Spinal cord (tissue), 10 donors: ENCODE measurements at places on chromosomes 2 and 18. TPM values are rescaled to one million over a fixed set of nuclear protein-coding genes. Genes with fewer than 3 reads are reported as not detected.
A peak's percentile ranks its signal among the peaks of the same experiment; 100 is the strongest.

The FOXD4L1 gene
- total RNA-seq: 0.17 TPM

The OXER1 gene
- 1.1 TPM for total RNA-seq

DNA sequence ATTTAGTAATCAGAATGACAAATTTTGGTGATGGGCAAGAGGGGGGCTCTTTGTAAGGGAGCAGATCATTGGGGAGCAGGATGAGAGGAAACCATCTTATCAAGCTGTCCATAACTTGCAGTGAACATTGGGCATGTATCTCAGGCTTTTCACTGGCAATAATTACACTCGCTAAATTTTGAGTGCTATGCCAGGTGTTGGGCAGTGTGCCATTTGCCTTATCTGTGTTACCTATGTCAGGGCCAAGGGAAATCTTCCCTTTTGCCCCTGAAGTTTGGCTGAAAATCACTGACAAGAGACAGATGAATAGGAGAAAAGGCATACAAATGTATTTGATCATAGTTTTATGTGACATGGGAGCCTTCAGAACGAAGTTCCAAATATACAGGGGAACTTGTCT, 39.0 kb downstream of the NOSTRIN start:
- no peaks in the 10 kb centered on the region for H3K27me3 ChIP-seq
- no peaks in the 10 kb centered on the region for H3K36me3 ChIP-seq
- H3K4me3 ChIP-seq: no peak overlapping the region
- no peaks in the 10 kb centered on the region for H3K4me1 ChIP-seq

GRCh38 chr2:189409131-189409530, 32.1 kb upstream of the WDR75 start:
- H3K4me1 ChIP-seq: no peaks in the 10 kb centered on the region
- DNase-seq: no peak
- no peak overlapping the region for H3K4me3 ChIP-seq

- no peaks in the 10 kb centered on the region for H3K4me1 ChIP-seq
- H3K27ac ChIP-seq: no peak overlapping the region
- no peaks in the 10 kb centered on the region for H3K36me3 ChIP-seq
- H3K27me3 ChIP-seq: no peaks in the 10 kb centered on the region
- no peak overlapping the region for H3K4me3 ChIP-seq
Measured at GRCh38 chr18:52995875-52996274, 655.9 kb downstream of the DCC start.

- peak overlapping the region; percentile 7 for H3K4me3 ChIP-seq
- H3K27me3 ChIP-seq: no peaks in the 10 kb centered on the region
- H3K36me3 ChIP-seq: no peaks in the 10 kb centered on the region
- H3K27ac ChIP-seq: no peak overlapping the region
- H3K4me1 ChIP-seq: no peaks in the 10 kb centered on the region
Measured at GRCh38 chr2:174846218-174846617, 81.9 kb upstream of the CHRNA1 start.

DNA sequence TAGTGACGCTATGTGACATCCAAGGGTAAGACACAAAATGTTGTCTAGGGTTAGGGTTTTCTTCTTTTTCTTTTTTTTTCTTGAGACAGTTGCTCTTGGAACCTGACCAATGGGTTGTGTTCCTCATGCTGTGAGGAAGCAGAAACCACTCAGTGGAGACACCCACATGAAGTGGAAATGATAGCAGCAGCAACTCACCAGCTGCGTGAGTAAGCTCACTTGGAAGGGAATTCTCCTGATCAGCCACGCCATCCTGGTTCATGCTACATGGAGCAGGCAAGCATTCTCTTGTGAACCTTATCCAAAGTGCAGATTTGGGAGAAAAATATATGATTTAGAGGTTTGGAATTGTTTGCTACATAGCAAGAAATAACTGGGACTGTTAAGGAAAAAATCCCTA, 863.7 kb downstream of the EPHA4 start:
- H3K4me1 ChIP-seq: no peaks in the 10 kb centered on the region
- no peaks in the 10 kb centered on the region for H3K27me3 ChIP-seq
- no peaks in the 10 kb centered on the region for H3K36me3 ChIP-seq
- H3K27ac ChIP-seq: no peak overlapping the region
- H3K4me3 ChIP-seq: no peak overlapping the region

- peaks cover 4% of the 10 kb centered on the region for H3K4me1 ChIP-seq
- H3K27me3 ChIP-seq: no peaks in the 10 kb centered on the region
- H3K36me3 ChIP-seq: no peaks in the 10 kb centered on the region
- H3K27ac ChIP-seq: no peak overlapping the region
Measured at GRCh38 chr2:234469251-234469845, 27.5 kb downstream of the ARL4C start.

DNA sequence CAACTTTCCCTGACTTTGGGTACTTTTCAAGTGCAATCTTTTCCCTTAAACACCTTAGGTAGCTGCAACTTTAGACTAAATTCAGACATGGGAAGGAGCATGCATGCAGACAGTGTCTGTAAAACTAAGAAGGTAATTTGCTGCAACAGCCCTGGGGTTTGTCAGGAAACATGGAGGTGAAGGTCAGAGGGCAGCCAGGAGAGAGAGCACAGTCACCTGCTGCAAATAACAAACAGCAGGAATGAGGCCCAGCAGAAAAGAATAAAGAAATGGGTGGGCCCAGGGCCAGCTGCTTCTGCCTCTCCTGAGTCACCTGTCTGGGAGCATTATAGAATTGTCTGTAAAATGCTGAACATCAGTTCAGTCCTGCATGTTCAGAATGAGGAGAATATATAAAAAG, 35.2 kb downstream of the MTHFD2 start:
- no peak overlapping the region for H3K4me3 ChIP-seq
- H3K4me1 ChIP-seq: no peaks in the 10 kb centered on the region
- H3K27ac ChIP-seq: no peak overlapping the region
- no peak for DNase-seq

DNA sequence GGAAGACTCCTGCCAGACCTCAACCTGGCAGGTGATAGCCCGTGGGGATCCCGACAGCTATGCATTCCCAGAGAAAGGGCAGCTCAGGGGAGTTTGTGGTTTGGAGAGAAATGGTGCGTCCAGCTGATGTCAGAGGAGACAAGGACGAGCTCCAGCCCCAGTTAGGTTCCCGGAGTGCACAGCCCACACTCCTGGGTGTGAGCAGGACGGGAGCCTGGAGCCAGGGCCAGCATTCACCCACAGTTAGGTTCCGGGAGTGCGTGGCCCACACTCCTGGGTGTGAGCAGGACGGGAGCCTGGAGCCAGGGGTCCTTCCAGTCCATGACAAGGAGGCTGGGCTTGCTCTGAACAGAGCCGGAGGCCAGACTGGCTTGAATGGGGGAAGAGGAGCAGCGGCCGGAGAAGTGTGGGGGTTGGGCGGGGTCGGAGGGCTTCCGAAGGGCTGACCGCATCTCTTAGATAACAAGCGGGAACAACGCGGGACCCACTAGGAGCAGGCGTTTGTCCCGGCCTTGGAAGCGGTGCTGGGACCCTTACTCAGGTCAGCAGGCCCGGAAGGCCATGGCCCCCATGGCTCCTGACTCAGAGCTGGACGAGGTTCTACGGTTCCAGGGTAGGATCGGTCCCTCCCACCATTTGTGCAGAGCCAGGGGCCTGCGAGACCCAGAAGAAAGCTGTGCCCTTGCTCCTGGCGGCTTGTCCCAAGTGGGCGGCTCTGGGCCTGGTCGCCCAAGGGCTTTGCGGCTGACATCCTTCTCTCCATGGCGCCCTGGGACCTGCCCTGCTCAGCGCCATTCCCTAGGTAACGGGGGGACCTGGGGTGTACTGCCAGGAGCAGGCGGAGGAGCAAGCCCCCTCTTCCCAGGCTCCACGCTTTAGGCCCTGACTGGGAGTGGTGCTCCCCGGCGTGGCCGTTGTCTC, 185.6 kb downstream of the RTP5 start:
- no peak overlapping the region for H3K27ac ChIP-seq
- no peaks in the 10 kb centered on the region for H3K36me3 ChIP-seq
- H3K4me3 ChIP-seq: no peak overlapping the region
- DNase-seq: no peak
- no peaks in the 10 kb centered on the region for H3K4me1 ChIP-seq

GRCh38 chr2:42904576-42904876, 112.1 kb upstream of the HAAO start:
- H3K4me1 ChIP-seq: peaks cover 52% of the 10 kb centered on the region
- H3K4me3 ChIP-seq: no peak overlapping the region
- peak overlapping the region; percentile 18 for H3K27ac ChIP-seq
- H3K36me3 ChIP-seq: no peaks in the 10 kb centered on the region

- peaks cover 3% of the 10 kb centered on the region for H3K4me1 ChIP-seq
- no peak overlapping the region for H3K4me3 ChIP-seq
- no peaks in the 10 kb centered on the region for H3K27me3 ChIP-seq
Measured at GRCh38 chr2:59583173-59583765, 970.2 kb downstream of the BCL11A start.
